Stimulated activated CD4-positive, alpha-beta T cell treated with anti-CD3 and anti-CD28 coated beads, TNF-alpha, amount 100 ng/mL, for 1 hour (primary cell): ENCODE measurements at places on chromosomes 1 and 21.

GRCh38 chr1:17663646-17664045 is 91.5 kb upstream of the ACTL8 start:
- DNase-seq = no peak

DNA sequence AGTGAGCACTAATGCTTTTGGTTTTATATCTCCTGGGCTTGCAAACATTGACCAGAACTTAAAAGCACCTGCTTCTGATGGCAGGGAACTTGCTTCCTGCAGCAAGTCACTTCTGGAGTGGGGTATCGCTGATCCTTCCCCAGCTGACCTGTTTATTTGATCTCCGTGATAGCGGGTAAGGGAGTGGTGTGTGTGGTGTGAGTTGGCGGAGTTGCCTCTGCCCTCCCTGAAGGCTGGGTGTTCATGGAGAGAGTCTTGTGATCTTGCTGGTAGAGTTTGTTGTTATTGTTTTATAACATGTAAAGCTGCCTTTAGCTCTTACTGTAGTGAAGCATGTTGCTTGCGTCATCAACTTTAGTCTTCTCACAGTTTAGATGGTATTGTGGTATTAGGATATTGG is 3.9 kb downstream of the MFN2 start:
- no peak for DNase-seq

- no peak for DNase-seq
Observed at GRCh38 chr21:27329255-27329851, 362.5 kb upstream of the ADAMTS5 start.

DNA sequence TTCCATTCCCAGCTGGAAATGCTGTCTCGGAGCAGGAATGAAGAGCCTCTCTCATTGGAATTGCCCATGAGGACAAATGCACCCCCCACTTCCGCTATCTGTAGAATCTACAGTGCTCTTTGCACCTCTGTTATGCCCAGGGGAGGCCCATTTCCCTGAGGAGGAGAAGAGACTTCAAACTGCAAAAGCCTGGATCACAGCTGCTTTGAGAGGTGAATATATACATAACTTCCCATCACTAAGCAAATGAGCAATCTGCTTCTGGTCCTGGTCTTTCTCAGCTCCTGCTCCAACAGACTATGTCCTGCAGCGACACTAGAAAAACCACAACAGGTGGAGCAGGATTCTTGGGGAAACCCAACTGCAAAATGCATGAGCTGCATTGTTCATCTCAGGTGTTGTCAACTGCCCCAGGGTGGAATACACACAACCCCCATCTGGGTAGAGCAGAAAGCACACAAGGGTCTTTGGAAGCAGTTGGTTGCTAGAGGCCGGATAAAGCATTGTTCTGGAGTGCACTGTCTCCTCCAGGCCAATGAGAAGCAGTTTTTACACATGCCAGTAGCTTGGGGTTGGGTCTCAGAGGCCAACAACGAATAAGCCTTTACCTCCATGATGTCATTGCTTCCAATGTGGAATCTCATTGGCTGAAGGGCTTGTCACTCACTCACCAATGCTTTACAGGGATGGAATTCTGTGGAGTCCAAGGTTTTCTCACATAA is 67.7 kb upstream of the RAB4A start:
- no peak for DNase-seq

DNA sequence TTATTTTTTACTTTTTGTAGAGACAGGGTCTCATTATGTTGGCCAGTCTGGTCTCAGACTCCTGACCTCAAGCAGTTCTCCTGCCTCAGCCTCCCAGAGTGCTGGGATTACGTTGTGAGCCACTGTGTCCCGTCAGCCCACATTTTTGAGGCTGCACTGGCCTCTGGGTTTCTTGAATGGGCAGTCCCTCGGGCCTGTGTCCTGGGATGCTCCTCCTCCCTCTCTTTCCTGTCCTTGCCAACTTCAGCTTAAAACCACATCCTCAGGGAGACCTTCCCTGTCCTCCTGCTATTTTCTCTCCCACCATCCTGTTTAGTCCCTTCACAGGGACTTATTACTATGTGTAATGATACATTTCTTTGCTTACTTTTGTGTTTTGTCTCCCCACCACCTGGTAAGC is 31.4 kb upstream of the LYST start:
- no peak for DNase-seq

- DNase-seq = no peak
Observed at GRCh38 chr1:36400514-36400824, 2.8 kb upstream of the LSM10 start.

DNA sequence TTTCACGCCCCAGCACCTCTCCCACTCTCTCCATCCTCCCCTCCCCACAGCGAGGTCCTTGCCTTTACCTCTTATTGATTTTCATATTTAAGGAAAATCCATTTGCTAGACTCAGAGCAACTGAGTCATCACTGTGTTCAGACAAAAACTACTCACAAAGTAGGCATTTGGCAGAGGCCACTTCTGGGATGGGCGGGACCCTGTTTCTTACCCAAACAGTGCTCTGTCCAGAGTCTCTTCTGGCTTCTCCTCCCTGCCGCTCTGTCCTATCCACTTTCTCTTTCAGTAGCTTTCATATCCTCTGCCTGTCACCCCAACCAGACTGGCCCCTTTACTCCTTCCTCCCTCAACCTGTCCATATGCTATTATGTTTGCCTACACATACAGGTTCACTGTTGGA is 2.4 kb upstream of the NAV1 start:
- no peak for DNase-seq

DNA sequence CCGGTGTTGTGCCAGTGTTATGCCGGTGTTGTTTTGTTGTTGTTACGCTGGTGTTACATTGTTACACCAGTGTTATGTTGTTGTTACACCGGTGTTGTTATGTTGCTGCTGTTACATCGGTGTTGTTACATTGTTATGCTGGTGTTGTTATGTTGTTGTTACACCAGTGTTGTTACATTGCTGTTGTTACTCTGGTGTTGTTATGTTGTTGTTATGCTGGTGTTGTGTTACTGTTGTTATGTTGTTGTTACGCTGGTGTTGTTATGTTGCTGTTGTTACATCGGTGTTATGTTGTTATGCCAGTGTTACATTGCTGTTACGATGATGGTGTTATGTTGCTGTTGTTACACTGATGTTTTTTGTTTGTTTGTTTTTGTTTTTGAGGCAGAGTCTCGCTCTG is 24.1 kb downstream of the H6PD start:
- DNase-seq = no peak

DNA sequence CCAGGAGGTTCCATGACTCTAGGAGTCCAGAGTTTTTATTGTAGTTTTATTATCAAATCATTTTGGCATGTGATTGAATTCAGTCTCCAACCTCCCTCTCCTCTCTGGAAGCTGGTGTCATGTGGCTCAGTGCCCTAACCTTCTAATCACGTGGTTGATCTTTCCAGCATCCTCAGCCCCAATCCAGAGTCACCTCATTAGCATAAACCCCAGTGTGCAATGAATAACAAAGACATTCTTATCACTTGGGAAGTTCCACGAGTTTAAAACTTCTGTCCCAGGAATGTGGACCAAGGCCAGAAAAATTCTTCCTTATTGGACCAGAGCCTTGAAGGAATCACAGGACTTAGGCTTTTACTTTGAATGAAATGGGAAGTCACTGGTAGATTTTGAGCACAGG is 52.2 kb downstream of the KIRREL1 start:
- no peak for DNase-seq

GRCh38 chr1:116850436-116850835 is 59.3 kb upstream of the PTGFRN start:
- no peak for DNase-seq

DNA sequence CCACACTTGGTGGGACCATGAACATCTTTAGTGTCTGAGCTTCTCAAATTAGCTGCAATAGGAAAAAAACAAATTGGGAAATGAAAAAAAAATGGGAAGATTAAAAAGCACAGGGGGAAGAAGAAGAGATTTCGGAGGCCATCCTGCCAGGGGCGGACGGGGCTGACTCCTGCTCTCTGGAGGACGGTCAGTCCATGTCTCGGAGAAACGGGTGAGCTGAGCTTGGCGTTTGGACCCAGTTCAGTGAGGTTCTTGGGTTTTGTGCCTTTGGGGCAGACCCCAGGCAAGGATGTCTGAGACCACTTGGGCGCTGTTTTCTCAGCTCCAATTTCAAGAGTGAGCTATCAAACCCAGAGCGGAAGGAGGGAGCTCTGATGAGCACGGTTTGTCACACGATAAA is 123.9 kb downstream of the PRDM2 start:
- DNase-seq = no peak

GRCh38 chr1:40851643-40852042 is 10.5 kb downstream of the CITED4 start:
- DNase-seq = no peak

- no peak for DNase-seq
Observed at GRCh38 chr1:58789322-58789856, 5.5 kb upstream of the JUN start.

GRCh38 chr1:217137210-217137881 is 414.1 kb upstream of the ESRRG start:
- no peak for DNase-seq
